Bone marrow (tissue), 2 donors: ENCODE measurements at places on chromosomes 13 and 19.

GRCh38 chr13:103517768-103518102 lies 451.5 kb upstream of the SLC10A2 start:
- DNase-seq = no peak

GRCh38 chr19:339262-339887 lies 5.2 kb downstream of the MIER2 start:
- DNase-seq = no peak

GRCh38 chr19:18464646-18465045 lies 26.7 kb upstream of the ISYNA1 start:
- DNase-seq = no peak

- no peak for DNase-seq
Observed at GRCh38 chr13:30763786-30764413, 28.6 kb downstream of the ALOX5AP start.

DNA sequence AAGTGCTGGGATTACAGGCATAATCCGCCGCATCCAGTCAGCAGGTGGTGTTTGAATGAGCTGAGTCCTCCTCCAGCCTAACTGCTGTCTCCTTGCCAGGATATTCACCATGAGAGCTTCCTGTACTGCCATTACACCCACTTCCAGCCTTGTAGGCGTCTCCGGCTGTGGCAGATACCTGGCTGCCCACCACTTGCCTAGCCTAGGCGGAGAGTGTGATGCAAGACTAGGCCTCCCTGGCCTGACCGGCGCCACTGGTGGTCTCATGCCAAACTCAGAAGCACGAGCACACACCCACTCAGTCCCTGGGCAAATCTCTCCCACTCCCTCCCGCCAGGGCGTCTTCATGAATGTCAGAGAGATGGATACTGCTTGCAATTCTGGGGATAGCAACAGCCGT lies 16.6 kb downstream of the IL12RB1 start:
- no peak for DNase-seq

GRCh38 chr13:37069597-37070103 lies 10.2 kb upstream of the SUPT20H start:
- no peak for DNase-seq

- DNase-seq = no peak
Observed at GRCh38 chr13:67651908-67652465, 421.9 kb upstream of the PCDH9 start.
